ENCODE measurements at places on chromosomes 3 and 15. TPM values are rescaled to one million over a fixed set of nuclear protein-coding genes. Genes with fewer than 3 reads are reported as not detected.

Gene CYP8B1
- total RNA-seq = not detected

Gene ARRDC4
- 40.4 TPM for total RNA-seq

Gene ILDR1
- not detected for total RNA-seq

Gene IQCF5
- not detected for total RNA-seq

Gene FOXB1
- not detected for total RNA-seq

Gene TIGIT
- total RNA-seq = not detected

Gene TRPM1
- total RNA-seq = not detected

Gene DPPA2
- total RNA-seq = not detected

Gene MYZAP
- total RNA-seq = 1.6 TPM

Gene PLAAT1
- total RNA-seq = 18.3 TPM

Gene ZNF80
- not detected for total RNA-seq

- no peak for DNase-seq
Observed at GRCh38 chr3:44924457-44925084, 50.2 kb downstream of the TGM4 start.

GRCh38 chr3:49476563-49476962 is 6.5 kb downstream of the DAG1 start:
- no peak for DNase-seq

DNA sequence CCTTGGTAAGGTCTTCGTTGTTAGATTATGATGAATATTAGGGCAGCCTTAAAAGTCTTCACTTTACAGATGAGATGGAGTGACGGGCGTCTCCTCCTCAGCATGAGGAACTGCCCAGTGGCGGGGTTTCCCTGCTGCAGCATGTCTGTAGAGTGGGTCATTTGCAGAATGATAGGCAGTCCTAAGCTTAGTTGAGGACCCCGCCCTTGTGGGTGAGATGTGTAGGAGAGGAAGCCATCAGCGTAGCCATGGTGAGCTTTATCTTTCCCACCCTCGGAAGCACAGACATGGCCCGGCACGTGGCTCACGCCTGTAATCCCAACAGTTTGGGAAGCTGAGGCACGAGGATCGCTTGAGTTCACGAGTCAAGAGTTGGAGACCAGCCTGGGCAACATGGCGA is 877 bp downstream of the NIT2 start:
- no peak for DNase-seq

DNA sequence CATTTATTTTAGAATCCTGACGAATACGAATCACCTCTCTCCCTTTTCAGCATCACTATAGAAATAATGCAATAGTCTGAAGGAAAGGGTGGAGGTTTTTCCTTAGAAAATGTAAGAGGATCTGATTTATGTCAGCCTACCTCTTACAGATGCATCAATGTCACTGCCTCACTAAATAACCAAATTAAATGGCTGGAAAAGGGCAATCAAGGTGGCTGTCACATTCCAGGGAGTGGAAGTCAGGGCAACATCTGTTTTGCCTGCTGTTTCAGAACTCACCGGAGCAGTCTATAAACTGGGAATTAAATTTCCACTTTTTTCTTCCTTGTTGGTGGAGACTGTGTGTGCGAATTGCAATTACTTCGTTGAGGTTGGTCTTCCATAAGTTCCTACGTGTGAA is 299.3 kb upstream of the PDZRN3 start:
- DNase-seq = no peak

DNA sequence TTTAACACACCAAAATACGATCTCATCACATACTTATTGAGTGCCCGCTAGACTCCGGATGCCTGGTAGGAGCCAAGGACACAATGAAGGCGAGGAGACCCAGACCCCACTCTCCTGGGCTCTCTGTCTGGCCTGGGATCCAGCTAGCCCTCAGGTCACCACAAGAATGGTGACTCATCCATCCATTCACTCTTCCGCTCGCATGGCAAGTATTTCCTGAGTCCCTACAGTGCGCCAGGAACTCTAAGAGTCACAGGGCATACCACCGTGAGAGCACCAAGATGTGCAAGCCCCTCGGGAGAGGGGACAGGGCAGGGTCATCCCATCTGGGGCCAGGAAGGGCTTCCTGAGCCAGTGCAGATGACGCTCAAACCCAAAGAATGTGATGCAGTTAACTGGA is 101.6 kb upstream of the PRR20G start:
- DNase-seq = no peak

- peak; percentile 15 for DNase-seq
Observed at GRCh38 chr3:133506215-133506901, 67.1 kb upstream of the CDV3 start.

- no peak for DNase-seq
Observed at GRCh38 chr3:183481582-183481981, 53.2 kb upstream of the MCF2L2 start.

- no peak for DNase-seq
Observed at GRCh38 chr15:57356636-57357035, 19.7 kb upstream of the CGNL1 start.

- no peak for DNase-seq
Observed at GRCh38 chr15:89462198-89462912, 34.0 kb downstream of the RHCG start.

GRCh38 chr3:179796421-179796820 is 143.6 kb downstream of the USP13 start:
- DNase-seq = no peak

DNA sequence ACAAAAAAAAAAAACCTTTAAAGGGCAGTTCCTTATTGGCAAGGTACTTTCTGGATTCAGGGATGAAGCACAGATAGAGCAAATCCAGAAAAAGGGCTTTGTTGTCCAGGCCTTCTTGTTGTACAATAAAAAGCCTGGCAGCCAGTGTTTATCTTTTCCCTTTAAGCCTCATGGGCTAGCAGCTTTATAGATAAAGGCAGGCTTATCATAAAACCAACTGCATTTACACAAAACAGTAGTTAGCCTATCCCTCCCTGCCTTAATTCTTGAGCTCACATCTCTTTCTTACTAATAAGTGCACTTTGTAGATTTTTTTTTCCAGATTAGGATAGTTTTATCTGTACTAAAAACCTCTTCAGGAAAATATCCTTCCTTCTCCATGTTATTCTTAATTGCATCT is 662.8 kb upstream of the CCDC54 start:
- no peak for DNase-seq

- DNase-seq = no peak
Observed at GRCh38 chr15:59174151-59174834, 32.4 kb upstream of the LDHAL6B start.

DNA sequence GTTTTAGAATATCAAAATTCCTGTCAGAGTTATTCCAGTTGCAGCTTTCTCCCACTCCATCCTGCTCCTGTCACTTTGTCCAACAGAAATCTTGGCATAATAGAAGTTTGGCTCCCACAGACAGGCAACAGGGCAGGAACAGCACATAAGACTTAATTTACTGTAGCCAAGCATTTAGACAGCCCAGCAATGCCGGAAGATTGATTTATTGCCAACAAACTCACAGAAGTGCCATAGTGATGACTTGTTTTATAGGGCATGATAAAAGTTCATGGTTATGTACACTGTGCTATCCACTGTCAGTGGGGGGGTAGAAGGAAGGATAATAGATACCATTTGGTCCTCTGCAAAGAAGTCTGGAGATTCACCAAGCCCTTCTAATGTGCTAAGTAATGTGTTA is 98.3 kb upstream of the CBLB start:
- DNase-seq = no peak

- no peak for DNase-seq
Observed at GRCh38 chr15:43187544-43188155, 2.4 kb downstream of the CCNDBP1 start.

- no peak for DNase-seq
Observed at GRCh38 chr15:54707805-54708752, 488.7 kb downstream of the RSL24D1 start.

- DNase-seq = no peak
Observed at GRCh38 chr3:107600780-107601179, 78.0 kb downstream of the BBX start.

- DNase-seq = no peak
Observed at GRCh38 chr3:38137615-38138348, 679 bp upstream of the MYD88 start.

DNA sequence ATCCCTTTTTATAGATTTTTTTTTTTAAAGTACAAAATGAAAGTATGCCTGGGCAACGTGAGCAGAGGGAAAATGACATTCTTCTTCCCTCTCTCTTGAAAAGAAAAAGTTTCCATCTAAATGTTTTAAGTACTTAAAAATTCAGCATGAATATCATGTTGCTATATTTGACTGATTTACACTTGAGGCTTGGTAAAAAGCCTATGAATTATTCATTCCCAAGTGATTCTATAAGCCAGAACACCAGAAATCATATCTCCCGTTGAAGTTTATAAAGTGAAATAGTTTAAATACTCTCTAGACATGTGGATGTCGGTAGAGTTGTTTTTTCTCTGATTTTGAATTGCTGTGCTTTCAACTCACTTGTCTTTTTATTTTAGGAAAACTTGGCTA is 276.2 kb upstream of the RARB start:
- no peak for DNase-seq

DNA sequence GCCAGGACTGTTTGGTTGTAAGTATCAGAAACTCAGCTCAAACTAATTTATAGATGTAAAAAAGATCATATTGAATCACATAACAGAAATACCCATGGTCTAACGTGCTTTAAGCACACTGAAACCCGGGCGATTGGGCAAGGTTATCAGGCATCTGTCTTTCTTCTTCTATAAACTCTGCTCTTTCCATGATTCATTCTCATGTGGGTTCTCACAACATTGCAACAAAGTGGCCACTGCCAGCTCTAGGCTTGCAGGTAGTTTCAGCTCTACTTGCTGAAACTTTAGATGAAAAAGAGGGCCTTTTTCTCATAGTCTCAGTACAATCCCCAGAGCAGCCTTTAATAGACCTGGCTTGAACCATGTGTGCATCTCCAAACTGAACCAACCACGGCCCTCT is 456.1 kb downstream of the MFSD1 start:
- no peak for DNase-seq

DNA sequence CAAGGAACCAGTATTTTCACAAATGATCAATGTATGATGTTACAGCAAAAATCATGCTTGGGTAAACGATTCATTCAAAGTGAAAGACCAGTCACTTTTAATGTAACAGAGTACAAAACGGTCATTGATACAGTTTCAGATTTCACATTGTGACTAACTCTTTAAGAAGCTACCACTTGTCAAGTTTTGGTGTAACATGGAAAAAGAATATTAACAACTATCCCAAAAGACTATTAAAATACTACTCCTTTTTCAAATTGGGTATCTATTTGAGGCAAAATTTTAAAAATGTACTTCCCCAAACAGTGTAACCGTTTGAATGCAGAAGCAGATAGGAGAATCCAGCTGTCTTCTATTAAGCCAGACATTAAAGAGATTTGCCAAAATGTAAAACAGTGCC is 31.7 kb downstream of the AKAP13 start:
- no peak for DNase-seq

- no peak for DNase-seq
Observed at GRCh38 chr15:69805248-69805953, 292.3 kb downstream of the TLE3 start.

GRCh38 chr15:48394970-48395369 is 63.7 kb downstream of the DUT start:
- DNase-seq = no peak

Measured in frontal cortex (tissue), 4 donors.